ENCODE measurements at places on chromosomes 3 and 15.

GRCh38 chr3:116809208-116809607 lies 99.6 kb downstream of the TUSC7 start:
- DNase-seq = no peak

GRCh38 chr3:64247991-64248646 lies 22.9 kb upstream of the PRICKLE2 start:
- DNase-seq = no peak

- no peak for DNase-seq
Observed at GRCh38 chr3:195246581-195246995, 24.4 kb downstream of the XXYLT1 start.

- DNase-seq = no peak
Observed at GRCh38 chr3:59995563-59995962, 945.7 kb upstream of the CFAP20DC start.

DNA sequence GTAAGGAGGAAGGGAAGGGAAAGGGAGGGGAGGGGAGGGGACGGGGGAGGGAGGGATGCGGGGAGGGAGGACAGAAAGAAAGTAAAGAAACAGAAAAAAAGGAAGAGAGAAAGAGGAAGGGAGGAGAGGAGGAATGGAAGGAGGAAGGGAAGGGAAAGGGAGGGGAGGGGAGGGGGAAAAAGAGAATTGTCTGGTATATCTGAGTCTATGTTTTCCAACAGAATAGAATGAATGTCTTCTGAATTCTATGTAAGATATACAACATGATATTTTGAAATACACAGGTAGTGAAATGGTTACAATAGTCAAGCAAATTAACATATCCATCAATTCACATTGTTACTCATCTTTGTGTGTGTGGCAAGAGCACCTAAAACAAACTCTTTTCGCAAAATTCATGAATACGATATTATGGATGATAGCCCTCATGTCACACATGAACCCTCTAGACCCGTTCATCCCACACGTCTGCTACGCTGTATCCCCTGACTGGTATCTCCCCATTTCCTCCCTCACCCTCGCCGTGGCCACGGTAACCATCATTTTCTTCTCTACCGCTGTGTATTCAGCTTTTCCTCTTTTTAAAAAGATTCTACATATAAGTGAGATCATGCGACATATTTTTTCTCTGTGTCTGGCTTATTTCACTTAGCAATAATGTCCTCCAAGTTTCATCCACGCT lies 168.9 kb downstream of the XXYLT1 start:
- DNase-seq = no peak

GRCh38 chr15:22919171-22919570 lies 61.0 kb downstream of the CYFIP1 start:
- DNase-seq = no peak

DNA sequence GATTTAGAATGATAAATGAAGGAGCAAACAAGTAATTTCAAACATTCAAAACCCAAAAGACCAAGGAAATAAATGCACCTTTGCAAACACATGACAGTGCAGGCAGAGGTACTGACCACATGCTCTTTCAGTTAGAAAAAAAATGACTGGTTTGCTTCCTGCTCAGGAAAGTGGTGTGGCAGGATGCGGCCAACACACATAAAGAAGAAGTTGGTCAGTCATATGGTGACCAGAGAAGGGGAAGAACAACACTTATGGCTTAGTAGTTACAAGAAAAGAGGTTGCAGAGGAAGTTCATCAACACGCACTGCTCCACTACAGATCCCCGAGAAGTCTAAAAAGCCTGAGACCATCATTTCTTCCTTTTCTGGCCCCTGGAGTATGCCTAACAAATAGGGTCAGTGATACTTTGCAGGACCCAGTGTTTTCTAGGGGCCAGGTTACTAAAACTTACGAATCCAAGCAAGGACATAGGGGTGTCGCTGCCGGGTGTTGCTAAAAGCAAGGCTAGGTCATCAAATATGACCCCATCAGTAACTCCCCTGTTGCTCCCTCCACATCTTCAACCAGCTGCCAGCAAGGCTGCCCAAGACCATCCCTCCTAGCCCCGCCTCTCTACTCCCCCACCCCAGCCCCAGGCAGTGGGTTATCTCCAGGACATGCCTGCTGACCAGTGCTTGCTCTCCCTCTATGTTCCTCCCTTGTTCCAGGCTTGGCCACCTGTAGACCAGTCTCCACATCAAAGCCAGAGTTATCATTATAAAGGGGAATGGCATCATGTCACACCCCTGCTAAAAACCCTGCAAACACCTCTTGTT lies 11.2 kb downstream of the ATP8B4 start:
- no peak for DNase-seq

DNA sequence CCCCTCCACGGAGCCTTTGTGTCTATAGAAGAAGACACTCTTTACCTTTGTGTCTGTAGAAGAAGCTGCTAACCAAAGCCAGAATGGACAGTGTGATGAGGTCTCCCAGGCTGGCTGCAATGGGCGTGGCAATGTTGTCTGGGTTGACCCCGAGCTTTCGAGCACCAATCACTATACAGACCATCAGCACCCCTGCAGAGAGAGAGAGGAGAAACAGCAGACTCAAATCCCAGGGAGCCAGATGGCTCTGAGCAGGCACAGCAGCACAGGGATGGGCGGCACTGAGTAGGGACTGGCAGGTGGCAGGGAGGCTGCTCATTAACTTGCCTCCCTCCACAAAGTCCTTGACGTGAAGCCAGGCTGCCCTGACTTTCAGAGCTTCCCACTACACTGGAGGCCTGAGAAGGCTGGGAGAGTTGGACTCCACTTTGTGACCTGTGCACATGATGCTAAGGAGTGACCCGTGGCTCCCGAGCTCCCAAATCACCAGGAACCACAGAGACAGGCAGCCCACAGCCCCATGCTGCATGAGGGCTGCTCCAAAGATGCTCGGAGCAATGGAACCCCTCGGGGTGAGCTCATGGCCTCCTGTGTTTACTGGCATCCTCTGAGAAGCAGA lies 53.9 kb downstream of the ROPN1B start:
- no peak for DNase-seq

- no peak for DNase-seq
Observed at GRCh38 chr3:169764312-169764881, 463 bp downstream of the TERC start.

GRCh38 chr3:171980578-171981270 lies 58.7 kb upstream of the FNDC3B start:
- no peak for DNase-seq

DNA sequence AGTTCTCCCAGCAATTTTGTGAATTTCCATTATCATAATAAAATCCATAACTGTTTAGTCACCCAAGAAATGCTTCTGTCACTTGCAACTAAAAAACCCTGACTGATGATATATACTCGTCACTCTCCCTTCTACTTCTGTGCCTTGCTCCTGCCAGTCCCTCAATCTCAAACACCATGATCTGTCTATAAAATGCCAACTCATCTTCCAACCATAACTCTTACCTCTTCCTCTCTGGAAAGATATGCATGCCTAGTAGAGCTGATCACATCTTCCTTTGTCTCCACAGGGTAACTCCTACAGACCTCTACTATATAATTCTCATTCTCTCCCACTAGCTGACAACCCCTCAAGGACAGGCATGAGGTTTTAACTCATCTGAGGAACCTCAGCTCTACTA lies 5.2 kb upstream of the VEPH1 start:
- DNase-seq = no peak
